Lower lobe of right lung (tissue), 2 donors: ENCODE measurements at places on chromosomes 11 and 22. TPM values are rescaled to one million over a fixed set of nuclear protein-coding genes. Genes with fewer than 3 reads are reported as not detected.

DNA sequence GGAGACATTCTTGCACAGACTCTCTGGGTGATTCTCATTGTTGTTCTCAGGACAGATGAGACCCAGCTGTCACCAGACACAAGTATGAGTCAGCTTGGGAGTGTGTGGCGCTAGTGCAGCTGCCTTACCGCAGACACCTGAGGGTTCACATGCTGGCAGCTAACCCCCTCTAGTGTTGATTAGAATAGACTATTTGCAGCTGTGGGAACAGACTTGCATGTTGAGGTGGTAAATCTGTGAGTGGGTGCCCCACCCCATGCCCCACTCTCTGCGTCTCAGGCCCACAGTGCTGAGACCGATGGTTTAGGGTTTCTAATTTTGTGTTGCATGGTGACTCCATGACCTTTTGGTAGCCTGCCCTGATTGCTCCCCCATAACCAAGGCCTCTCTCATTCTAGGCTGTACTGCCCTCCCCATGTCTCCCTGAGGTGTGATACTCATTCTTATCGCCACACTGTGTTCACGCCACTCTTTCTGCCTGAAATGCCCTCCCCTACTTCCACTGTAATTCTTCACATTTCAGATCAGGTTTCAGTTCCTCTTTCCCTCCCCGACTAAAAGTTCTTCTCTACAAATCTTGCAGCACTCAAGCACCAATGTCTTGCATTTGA lies 73.7 kb upstream of the KIRREL3 start:
- no peak for DNase-seq

Gene TRMT2A
- 70.4 TPM for total RNA-seq

Gene C1QTNF5
- 28.2 TPM for total RNA-seq

DNA sequence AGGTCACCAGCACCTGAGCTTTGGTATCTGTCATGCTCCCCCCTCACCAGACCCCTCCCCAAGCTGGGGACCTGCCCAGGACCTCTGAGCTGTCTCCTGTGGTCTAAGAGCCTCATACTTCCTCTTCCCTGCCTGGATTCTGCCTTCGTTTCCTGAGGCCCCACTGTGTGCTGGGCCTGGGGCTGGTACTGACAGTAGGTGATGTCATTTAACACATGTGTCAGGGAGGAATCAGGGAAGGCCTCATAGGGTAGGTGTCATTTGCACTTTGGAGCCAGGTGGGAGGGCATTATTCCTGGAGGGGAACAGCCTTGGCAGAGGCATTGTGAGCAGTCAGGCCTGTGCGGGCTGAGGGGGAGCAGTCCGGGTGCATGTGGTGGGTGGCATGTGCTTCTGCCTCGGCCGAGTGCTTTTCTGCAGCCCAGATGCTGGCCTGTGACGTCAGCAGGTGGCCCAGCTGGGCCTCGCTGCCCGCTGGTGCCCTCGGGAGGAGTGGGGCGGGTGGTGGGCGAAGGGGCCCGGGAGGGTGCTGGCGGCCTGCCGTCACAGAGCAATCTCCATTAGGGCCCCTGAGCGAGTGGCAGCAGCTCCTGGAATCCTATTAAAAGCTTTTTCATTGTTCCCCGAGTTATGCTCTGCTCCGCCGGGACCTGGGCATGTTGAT lies 9.1 kb downstream of the FLRT1 start:
- no peak for DNase-seq

Gene CLDN5
- 213 TPM for total RNA-seq

DNA sequence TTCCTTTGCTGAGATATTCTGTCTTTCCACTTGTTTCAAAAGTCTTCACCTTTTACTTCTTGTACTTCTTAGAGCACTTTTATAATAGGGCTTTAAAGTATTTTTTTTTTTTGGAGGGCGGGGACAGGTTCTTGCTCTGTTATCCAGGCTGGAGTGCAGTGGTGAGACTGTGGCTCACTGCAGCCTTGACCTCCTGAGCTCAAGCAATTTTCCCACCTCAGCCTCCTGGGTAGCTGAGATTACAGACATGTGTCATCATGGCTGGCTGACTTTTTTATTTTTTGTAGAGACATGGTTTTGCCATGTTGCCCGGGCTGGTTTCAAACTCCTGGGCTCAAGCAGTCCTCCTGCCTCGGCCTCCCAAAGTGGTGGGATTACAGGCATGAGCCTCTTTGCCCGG lies 57.9 kb downstream of the DYNC2H1 start:
- no peak for DNase-seq

DNA sequence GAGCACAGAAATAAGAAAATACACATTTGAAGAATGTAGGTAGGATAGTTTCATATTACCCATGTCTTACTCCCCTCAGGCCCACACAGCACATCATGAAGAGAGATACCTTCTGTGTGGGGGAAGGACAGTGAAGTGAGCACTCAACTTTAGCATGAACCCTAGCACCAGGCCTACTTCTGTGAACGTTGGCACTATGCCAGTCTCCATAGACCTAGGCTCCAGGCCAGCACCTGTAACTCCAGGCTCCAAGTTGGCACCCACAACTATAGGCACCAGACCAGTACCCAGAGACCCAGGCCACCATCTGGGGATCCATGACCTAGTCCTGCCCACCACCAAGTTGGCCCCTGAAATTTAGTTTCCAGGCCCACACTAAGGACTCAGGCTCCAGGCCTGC lies 410.9 kb downstream of the INSC start:
- DNase-seq: no peak
